ENCODE measurements at places on chromosomes 1 and 21.
A peak's percentile ranks its signal among the peaks of the same experiment; 100 is the strongest.

- DNase-seq, result peak; percentile 94
Observed at GRCh38 chr1:153536012-153536670, 350 bp upstream of the S100A6 start.

DNA sequence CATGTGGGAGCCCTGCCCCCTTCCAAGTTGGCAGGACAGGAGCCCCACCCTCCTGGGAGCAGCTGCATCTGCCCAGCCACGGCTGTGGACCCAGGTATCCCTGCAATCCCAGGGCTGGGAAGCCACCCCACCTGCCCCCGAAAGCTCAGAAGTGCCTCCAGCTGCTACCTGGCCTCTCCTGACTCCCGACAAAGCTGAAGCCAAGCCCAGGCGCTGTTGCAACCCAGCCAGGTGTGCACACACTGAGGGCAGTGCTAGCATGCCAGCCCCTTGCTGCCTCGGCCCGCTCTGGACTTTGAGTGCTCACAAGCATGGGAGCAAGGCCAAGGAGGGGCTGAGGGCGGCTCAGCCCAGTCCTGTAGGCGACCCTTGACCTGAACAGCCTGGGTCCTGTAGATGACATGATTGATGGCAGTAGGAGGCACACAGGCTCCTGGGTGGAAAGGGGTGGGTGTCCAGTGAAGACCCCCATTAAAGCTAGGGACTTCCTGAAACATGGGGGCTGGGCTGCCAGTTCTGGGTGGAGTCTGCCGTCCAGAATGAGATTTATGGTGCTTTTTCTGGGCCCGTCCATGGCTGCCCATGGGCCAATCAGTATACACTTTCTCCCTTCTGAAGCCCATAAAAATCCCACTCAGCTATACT, 2.8 kb upstream of the SSU72 start:
- no peak for DNase-seq

- DNase-seq, result no peak
Observed at GRCh38 chr1:119431836-119432235, 16.9 kb downstream of the HSD3B2 start.

GRCh38 chr1:153363641-153364040, 6.0 kb downstream of the S100A9 start:
- no peak for DNase-seq

- DNase-seq, result no peak
Observed at GRCh38 chr1:204713541-204713940, 28.0 kb upstream of the LRRN2 start.

DNA sequence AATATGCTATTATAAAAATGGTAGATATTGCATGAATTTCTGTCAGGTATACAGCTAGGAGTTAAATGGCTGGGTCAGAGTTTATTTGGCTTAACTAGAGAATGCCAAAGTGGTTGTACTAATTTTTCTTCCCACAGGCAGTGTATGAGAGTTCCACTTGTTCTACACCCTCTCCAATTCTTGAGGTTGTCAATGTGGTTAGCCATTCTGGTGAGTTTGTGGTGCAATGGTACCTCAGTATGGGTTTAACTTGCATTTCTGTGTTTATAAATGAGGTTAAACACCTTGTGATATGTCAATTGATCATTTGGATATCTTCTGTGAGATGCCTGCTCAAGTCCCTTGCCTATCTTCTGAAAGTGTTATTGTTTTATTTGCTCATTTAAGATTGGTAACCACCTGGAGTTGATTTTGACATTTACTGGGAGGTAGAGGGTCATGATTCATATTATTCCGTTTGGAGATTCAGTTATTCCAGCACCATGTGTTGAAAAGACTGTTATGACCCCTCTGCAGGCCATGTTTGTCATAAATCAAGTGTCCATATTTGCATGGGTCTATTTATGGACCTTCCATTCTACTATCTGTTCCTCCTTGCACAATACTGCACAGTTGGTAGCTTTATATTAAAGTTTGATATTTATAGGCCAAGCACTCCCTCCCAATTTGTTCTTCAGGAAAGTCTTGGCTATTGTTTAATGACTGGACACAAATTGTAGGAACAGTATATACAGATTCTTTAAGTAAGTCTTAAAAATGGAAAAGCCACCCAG, 5.8 kb downstream of the FALEC start:
- DNase-seq, result no peak

GRCh38 chr1:162360237-162360873, 16.3 kb downstream of the SPATA46 start:
- DNase-seq, result no peak

DNA sequence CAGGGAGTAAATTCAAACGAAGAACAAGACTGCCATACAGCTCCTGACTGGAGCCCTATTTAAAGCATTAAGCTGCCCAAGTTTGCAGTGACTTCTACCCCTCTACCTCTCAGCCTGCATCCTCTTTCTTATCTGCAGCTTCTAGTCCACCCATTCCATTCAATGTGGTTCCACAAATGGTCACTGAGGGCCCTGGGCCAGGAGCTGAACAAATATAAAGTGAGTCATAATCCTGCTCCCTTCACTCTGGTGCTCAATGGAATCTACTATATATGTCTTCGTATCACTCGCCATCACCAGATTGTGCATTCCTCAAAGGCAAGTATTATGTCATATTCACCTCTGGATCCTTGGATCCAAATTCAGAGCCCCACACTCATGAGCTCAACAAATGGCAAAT, 398.7 kb downstream of the BRINP2 start:
- DNase-seq, result no peak

DNA sequence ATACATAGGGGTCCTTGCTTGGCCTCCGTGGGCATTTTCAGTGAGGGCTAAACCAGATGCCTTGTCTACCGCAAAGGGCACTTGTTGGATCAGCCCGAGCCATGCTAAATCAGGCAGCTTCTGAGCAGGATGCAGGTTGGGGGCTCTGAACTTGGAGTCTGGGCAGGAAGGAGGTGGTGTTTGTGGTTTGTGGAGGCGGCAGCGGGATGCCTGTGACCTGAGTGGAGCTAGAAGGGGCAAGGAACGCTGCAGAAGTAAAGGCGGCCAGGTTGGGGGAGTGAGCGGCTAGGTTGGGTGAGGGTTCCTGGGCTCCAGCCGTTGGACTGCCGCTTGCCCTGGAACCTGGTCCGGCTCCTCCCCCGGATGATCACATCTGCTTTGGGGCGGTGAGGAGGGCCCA, 183.9 kb downstream of the CAMTA1 start:
- DNase-seq, result no peak

DNA sequence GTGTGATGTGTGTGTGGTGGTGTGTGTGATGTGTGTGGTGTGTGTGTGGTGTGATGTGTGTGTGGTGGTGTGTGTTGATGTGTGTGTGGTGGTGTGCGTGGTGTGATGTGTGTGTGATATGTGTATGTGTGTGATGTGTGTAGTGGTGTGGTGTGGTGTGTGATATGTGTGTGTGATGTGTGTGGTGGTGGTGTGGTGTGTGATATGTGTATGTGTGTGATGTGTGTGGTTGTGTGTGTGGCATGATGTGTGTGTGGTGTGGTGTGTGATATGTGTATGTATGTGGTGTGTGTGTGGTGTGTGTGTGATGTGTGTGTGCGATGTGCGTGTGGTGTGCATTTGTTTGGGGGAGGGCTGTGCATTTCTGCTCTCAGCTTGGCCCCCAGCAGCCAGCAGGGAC, 7.1 kb upstream of the PCBP3 start:
- DNase-seq, result no peak

GRCh38 chr1:245860657-245861544, 646.2 kb downstream of the SMYD3 start:
- no peak for DNase-seq

- peak; percentile 65 for DNase-seq
Observed at GRCh38 chr1:96559707-96560596, 161.6 kb upstream of the PTBP2 start.

DNA sequence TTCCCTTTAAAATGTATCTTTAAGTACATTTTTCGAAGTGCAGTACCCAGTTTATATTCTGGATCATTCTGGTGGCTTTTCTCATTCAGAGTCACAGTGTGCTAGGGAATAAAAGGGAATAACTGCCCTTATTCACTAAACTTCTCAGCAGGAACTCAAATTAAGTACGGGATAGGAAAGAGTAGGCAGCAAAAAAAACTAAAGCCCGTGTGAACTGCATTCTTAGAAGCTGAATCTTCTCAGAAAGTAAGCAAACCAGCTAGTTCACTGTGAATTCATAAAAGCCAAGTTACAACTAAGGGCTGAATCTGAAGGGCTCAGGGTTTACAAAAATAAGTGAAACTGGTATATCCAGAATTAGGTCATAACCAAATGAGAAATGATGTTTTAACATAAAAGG, 22.0 kb downstream of the PRPF38A start:
- DNase-seq, result no peak

DNA sequence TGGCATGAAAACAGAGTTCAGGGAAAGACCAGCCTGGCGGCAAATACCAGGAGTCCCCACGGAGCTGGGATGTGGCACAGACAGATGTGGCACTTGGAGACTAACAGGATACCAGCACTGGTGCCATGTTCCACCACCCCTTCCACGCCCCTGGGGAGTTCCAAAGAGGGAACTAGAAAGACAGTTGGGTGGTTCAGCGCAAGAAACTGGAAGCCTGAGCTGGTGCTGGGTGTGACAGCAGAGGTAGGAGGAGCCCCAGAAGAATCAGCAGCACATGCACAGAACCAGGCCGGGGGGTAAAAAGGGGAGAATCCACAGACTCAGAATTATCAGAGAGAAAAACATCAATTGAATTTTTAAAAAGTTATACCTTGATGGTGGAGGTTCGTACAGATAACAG, 22.4 kb downstream of the DDX20 start:
- DNase-seq, result no peak

GRCh38 chr1:92831368-92831761, 475 bp upstream of the RPL5 start:
- no peak for DNase-seq

DNA sequence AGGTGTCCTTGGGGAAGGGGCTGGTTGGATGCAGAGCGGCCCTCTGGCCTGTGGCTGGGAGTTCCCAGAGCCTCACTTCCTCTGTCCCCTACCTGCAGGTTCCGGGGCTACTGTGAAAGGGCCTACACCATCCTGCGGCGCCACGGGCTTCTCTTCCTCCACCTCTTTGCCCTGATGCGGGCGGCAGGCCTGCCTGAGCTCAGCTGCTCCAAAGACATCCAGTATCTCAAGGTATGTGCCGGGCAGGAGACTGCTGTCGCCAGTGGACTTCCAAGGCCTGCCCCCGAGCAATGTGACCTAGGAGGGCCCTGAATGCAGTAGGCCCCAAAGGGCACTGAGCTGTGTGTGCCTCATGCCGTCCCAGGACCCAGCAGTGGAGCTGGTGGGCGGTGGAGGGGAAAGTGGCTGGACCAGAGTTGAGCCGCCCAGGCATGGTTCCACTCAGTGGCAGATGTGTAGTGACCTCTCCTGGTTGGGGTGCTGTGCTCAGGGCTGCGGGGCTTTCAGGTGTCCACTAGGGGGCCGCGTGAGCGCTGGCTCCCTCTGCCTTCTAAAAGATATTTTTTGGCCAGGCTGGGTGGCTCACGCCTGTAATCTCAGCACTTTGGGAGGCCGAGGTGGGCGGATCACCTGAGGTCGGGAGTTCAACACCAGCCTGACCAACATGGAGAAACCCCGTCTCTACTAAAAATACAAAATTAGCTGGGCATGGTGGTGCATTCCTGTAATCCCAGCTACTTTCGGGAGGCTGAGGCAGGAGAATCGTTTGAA, 73.4 kb downstream of the PIK3CD start:
- peak; percentile 35 for DNase-seq

DNA sequence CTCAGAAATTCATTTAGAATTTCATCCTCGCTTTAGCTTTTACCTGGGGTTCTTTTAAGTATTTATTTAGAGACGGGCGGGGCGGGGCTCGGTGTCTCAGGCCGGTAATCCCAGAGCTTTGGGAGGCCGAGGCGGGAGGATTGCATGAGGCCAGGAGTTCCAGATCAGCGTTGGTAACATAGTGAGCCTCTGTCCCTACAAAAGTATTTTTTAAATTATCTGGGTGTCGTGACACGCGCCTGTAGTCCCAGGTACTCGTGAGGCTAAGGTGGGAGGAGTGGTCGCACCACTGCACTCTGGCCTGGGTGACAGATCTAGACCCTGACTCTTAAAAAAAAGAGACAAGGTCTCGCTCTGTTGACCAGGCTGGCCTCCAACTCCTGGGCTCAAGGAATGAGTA, 942 bp upstream of the RSBN1 start:
- no peak for DNase-seq

- no peak for DNase-seq
Observed at GRCh38 chr1:176177764-176178163, 29.3 kb downstream of the COP1 start.

DNA sequence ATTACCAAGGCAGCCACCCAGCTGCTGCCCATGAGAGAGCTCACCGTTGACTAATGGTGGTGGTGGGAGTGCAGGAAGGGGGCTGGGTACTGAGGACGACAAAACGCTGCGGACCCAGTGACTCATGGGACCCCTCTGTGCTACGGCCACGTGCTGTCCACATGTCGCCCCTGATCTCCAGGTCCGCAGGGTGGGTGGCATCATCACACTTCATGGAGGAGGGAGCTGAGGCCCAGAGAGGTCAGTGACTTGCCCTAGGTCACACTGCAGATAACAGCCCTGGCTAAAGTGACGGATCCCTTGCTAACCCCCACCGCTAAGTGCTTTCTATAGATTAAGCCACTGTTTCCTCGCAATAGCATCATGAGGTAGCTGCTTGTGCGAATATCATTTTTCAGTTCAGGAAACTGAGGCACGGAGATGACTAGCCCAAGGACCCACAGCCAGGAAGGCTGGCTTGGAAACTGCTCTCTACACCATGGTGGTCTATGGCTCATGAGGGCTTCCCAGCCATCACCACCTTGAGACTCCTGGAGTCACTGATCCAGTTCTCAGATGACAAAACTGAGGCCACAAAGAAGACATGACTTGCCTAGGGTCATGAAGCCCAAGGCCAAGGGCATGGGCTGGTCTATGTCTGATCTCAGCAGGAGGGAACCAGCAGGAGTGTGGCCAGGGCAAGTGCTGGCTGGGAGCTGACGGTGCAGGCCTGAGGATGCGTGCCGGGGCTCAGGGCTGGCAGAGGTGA, 12.6 kb downstream of the RUNX3 start:
- no peak for DNase-seq

Measured in T1000 (cell line).